Activated CD4-positive, alpha-beta T cell treated with anti-CD3 and anti-CD28 coated beads, Interleukin-2, amount 10 ng/mL, durations not matched to agents 24 days and 14 days (primary cell): ENCODE measurements at places on chromosomes 5 and 9. TPM values are rescaled to one million over a fixed set of nuclear protein-coding genes. Genes with fewer than 3 reads are reported as not detected.

DNA sequence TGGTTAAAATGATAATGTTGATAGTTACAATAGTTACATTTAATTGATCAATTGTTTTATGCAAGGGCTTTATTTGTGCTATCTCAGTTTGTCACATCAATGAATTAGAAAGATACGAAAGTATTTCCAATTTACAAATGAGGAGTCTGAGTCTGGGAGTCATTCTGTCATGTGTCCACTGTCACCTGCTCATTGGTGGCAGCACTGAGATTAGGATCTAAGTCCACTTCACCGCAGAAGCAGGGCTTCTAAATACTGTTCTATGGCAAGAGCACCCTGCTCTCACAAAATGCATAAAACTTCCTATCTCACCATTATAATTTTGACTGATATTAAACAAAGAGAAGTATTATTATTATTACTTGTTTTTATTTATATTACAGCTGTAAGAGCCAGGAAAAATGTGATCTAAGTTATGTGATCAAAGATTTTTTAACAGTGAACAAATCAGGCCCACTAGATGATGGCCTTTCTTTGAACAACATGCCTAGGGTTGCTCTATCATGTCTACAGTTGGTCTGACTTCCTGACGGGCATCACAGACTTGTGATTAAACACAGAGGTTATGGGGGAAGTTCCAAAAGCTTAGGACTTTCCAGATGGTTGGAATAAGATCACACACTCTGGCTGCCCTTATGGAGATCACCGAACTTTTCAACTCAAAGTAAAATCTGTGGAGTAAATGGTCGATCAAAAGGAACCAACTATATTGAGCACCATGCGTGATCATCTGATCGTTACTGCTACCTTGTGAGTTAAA is 15.1 kb downstream of the TLR4 start:
- no peak overlapping the region for H3K27ac ChIP-seq
- DNase-seq = no peak
- peaks cover 14% of the 10 kb centered on the region for H3K27me3 ChIP-seq

- no peak for DNase-seq
- no peaks in the 10 kb centered on the region for H3K4me1 ChIP-seq
- H3K36me3 ChIP-seq = no peaks in the 10 kb centered on the region
These were observed 389.6 kb downstream of the SEMA5A start for GRCh38 chr5:9156282-9156681.

- H3K36me3 ChIP-seq = no peaks in the 10 kb centered on the region
- H3K27ac ChIP-seq = no peak overlapping the region
- DNase-seq = no peak
These were observed 71.1 kb downstream of the ACER2 start for GRCh38 chr9:19479874-19480273.

- no peak overlapping the region for H3K4me3 ChIP-seq
- H3K36me3 ChIP-seq = no peaks in the 10 kb centered on the region
- peak; percentile 43 for DNase-seq
- peaks cover 19% of the 10 kb centered on the region for H3K27me3 ChIP-seq
- no peak overlapping the region for H3K27ac ChIP-seq
These were observed 136.8 kb upstream of the LPCAT1 start for GRCh38 chr5:1660511-1660910.

DNA sequence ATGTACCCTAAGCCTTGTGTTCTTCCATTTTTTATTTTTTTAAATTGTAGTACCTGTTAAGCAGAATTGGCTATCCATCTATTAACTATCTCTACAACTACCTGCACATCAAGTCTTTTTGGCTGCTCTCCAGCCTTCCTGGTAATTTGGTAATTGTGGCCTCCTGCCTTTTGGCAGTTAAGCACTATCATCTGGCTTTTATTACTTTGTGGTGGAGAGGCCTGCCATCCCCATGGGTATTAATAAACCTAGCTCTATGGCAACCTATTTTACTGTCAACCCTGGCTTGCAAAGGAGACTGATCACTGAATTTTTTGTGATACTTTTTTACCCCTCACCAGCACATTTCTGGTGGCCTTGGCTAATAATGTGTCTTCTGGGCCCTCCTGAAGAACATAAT is 20.5 kb downstream of the SELENOP start:
- H3K27ac ChIP-seq = no peak overlapping the region
- no peak for DNase-seq
- H3K4me1 ChIP-seq = no peaks in the 10 kb centered on the region
- H3K27me3 ChIP-seq = no peaks in the 10 kb centered on the region

GRCh38 chr5:3226196-3226920 is 369.3 kb upstream of the IRX1 start:
- no peak overlapping the region for H3K27ac ChIP-seq
- no peaks in the 10 kb centered on the region for H3K4me1 ChIP-seq
- H3K4me3 ChIP-seq = no peak overlapping the region

The FST gene
- 0.33 and 0.75 TPM in 2 replicates for total RNA-seq

DNA sequence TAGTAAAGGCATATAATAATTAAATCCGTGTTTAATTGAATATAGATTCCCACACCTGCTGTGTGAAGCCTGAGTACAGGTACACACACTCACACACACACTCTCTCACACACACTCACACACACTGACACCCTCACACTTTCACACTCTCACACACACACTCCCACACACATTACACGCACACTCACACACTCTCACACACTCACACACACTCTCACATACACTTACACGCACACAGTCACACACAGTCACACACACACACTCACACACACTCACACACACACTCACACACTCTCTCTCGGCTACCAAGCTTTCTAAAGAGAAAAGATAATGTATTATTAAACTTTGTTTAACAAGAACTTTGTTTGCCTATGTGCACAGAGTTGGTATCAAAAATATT is 195.1 kb upstream of the CTNND2 start:
- no peaks in the 10 kb centered on the region for H3K36me3 ChIP-seq
- no peaks in the 10 kb centered on the region for H3K27me3 ChIP-seq
- H3K4me1 ChIP-seq = no peaks in the 10 kb centered on the region
- no peak for DNase-seq

The AKNA gene
- total RNA-seq = 149 and 150 TPM in 2 replicates

DNA sequence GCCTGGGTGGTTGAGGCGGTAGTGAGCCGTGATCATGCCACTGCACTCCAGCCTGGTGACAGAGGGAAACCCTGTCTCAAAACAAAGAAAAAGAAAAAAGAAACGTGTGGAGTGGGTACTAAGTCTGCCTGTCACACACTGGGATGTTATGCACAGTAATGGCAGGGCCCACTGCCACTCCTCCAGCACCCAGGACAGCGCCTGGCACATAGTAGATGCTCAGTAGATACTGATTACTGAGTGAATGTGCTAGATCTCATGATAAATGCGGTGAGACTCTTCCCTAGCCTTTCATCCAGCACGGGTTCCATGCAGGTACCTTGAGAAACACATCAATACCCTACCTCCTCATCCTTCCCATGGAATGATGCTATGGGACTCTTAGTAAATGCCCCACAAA is 87.4 kb upstream of the HSPA9 start:
- H3K27me3 ChIP-seq = peaks cover 84% of the 10 kb centered on the region
- peaks cover 8% of the 10 kb centered on the region for H3K4me1 ChIP-seq
- no peak overlapping the region for H3K27ac ChIP-seq
- DNase-seq = peak; percentile 72

DNA sequence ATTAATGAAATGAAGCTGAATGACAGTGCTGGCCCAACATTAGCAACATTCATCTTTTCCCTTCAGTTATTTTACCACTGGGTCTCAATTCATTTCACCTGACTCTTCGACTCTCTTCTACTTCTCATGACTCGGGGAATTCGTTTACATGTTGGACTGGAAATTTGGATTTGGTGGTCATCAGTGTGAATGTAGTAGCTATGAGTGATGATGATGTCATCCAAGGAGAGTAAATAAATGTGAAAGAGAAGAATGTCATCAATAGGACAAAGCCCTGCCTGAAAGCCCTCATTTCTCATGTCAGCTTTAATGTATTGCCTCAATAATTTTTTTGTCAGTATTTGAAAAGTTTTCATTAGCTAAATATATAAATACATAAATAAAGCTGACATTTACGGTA is 21.9 kb upstream of the CFAP95 start:
- H3K27me3 ChIP-seq = peaks cover 23% of the 10 kb centered on the region
- H3K4me1 ChIP-seq = no peaks in the 10 kb centered on the region
- H3K4me3 ChIP-seq = no peak overlapping the region
- no peak for DNase-seq

GRCh38 chr5:78573318-78573717 is 75.3 kb downstream of the LHFPL2 start:
- no peaks in the 10 kb centered on the region for H3K4me1 ChIP-seq
- no peak for DNase-seq
- H3K4me3 ChIP-seq = no peak overlapping the region
- no peaks in the 10 kb centered on the region for H3K36me3 ChIP-seq
- H3K27ac ChIP-seq = no peak overlapping the region

The C5orf24 gene
- 38.7 and 43.9 TPM in 2 replicates for total RNA-seq

The CDC23 gene
- 46.6 and 47.9 TPM in 2 replicates for total RNA-seq

The PCDHGA6 gene
- total RNA-seq = 0.31 and 0.54 TPM in 2 replicates

DNA sequence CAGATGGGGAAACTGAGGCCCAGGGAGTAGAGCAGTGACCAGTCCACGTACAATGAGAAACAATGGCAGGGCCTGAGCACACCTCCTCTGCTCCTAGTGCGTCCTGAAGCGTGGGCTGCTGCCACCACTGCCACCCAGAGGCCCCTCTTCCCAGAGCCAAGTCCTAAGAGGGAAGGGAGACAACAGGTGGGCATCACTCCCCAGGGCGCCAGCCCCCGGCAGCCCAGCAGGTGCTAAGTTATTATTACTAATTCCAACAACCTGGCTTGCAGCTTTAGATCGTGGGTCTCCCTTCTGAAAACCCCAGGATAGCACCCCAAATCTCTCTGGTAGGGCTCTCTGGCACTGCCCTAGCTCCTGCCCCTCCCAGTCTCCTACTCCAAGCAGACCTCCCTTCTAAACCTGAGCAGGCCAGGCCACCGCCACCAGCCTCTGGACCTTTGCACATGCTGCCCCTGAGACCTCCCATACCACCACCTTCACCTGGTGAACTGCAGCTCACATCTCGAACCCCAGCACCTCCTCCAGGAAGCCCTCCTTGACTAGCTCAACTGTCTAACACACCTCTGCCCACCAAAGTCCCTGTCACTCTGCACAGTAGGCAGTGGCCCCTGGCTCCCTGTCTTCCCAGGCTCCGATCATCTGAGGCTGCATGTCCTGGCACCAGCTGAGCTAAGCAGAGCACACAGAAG is 65.8 kb downstream of the VAV2 start:
- no peak overlapping the region for H3K27ac ChIP-seq
- H3K4me3 ChIP-seq = no peak overlapping the region
- no peaks in the 10 kb centered on the region for H3K36me3 ChIP-seq

- no peaks in the 10 kb centered on the region for H3K36me3 ChIP-seq
- no peak overlapping the region for H3K27ac ChIP-seq
- no peak overlapping the region for H3K4me3 ChIP-seq
- H3K27me3 ChIP-seq = peaks cover 14% of the 10 kb centered on the region
These were observed 199.5 kb downstream of the ALDH1A1 start for GRCh38 chr9:72753266-72753893.

DNA sequence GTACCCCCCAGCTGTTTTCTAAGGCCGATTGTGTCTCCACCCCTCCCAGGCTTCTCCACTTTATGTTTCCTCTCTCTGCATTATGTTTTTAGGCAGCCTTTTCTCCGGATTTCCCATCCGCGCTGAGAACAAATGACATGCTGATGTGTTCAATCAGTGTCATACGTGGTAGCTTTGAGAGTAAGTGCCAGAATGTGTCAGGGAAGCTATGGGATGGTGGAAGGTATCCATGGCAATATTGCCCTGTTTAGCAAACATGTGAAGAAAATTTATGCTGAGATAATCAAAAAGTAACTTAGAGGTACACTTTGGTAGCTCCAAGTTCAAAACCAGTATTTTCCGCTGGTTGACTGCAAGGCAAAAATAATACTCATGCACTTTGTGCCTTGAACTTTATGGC is 36.6 kb upstream of the LECT2 start:
- H3K36me3 ChIP-seq = no peaks in the 10 kb centered on the region
- DNase-seq = no peak
- H3K4me3 ChIP-seq = no peak overlapping the region
- H3K27me3 ChIP-seq = peaks cover 5% of the 10 kb centered on the region
- H3K27ac ChIP-seq = no peak overlapping the region

DNA sequence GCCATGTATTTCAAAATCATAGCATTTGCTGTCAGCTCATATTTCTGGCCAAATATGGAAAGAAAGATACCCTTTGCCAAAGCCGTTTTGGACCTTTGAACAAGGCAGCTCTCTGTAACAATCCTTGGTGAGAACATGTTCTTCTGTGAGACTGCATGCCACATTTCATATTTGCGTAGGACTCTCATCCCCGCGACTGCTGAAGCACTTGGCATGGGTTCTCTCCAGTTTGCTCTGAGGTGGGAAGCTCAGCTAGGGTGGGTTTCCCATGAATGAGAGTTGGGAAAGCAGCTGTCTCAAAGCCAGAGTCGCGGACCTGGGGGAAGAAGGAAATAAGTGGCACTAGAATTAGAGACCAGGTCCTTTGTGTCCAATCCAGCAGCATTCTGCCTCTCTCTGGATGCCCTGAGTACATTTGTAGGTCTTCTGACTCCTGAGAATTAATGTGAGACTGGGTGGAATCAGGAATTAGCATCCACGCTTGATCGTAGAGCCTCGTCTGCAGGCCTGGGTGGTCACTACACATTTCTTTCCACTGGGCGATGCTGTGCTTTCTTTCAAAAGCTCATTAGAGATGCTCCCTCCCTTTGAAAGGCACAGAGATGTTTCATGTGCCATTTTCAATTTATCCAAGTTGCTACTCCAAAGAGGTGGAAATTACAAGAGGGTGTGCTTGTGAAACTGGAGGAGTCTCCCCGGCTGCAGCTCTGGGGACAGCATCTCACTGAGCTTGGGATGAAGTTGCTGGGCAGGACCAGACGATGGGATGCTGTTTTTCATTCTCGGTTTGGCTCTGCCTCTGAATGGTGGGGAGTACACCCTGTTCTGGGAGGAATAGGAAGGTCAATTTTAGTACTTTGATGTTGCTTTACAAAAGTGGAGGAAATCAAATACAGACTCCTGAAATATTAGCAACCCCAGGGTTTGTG is 197.2 kb downstream of the GADD45G start:
- H3K4me3 ChIP-seq = no peak overlapping the region
- H3K36me3 ChIP-seq = no peaks in the 10 kb centered on the region
- peaks cover 18% of the 10 kb centered on the region for H3K4me1 ChIP-seq
- peaks cover 4% of the 10 kb centered on the region for H3K27me3 ChIP-seq
- no peak overlapping the region for H3K27ac ChIP-seq

GRCh38 chr9:34589636-34590380 is at the start of gene CNTFR:
Gene CNTFR, minus strand, starts transcription at chr9:34589724. Its CDS starts 20,743 bp downstream, at chr9:34568981.
- peak; percentile 64 for DNase-seq
- H3K27me3 ChIP-seq = peaks cover 81% of the 10 kb centered on the region
- H3K4me1 ChIP-seq = peaks cover 26% of the 10 kb centered on the region
- H3K4me3 ChIP-seq = peak within 1 kb of the TSS; percentile 73
- H3K36me3 ChIP-seq = no peaks in the 10 kb centered on the region

DNA sequence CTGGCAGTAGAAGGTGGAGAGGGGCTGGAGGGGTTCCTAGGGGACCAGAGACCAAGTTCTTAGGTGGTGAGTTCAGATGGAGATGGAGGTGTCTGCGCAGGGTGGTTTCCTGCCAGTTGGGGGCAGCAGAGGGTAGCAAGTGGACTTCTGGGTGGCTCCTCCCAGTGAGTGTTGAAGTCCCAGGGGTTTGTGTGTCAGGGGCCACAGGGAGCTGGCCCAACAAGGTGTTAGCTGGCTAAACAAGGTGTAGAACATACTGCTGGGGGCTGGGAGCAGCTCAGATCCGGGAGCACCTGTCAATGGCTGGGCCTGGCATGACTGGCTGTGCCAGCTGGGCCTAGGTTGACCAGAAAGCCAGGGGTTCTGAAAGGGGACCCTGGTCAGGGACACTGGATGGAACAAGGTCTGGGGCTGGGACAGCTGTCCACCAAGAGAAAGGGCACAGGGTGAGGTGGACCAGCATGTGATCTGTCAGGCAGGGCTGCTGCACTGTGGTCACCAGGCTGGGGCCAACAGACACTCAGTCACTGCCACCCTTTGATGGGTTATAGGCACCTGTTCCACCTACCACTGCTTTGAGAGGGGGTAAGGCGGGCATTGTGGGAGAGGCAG is 35.6 kb downstream of the DAB2IP start:
- peaks cover 4% of the 10 kb centered on the region for H3K27me3 ChIP-seq
- H3K27ac ChIP-seq = no peak overlapping the region
- no peaks in the 10 kb centered on the region for H3K36me3 ChIP-seq
- no peaks in the 10 kb centered on the region for H3K4me1 ChIP-seq
